ENCODE measurements at places on chromosomes 11 and 22.
A peak's percentile ranks its signal among the peaks of the same experiment; 100 is the strongest.

GRCh38 chr11:61281581-61282250, 13.4 kb downstream of the VWCE start:
- no peak for DNase-seq

GRCh38 chr11:58059007-58059350, 28.2 kb downstream of the OR6Q1 start:
- DNase-seq = no peak

GRCh38 chr11:13928566-13929251, 33.8 kb upstream of the SPON1 start:
- DNase-seq = peak; percentile 11

DNA sequence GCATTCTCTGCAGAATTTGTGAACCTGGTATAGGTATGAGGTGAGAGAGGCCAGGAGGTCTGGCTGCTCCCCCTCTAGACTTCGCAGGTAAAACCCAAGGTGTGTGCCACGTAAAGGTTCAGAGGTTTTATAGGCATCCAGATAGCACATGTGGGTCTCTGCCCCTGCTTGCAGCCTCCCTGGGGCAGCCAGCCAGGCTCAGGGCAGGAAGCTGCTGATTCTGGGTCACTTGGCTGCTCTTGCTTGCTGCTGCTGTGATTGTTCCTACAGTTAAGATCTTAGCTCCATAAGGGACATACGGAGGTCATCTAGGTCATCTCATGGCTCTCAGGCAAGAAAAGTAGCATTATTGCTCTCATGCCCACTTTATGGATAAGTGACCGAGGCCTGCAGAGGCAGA, 30.2 kb downstream of the ZBTB16 start:
- no peak for DNase-seq

GRCh38 chr11:125180413-125181305, 16.1 kb downstream of the PKNOX2 start:
- no peak for DNase-seq

- no peak for DNase-seq
Observed at GRCh38 chr11:24509114-24509513, 12.3 kb downstream of the LUZP2 start.

GRCh38 chr11:15313862-15314261, 199.1 kb downstream of the INSC start:
- no peak for DNase-seq

DNA sequence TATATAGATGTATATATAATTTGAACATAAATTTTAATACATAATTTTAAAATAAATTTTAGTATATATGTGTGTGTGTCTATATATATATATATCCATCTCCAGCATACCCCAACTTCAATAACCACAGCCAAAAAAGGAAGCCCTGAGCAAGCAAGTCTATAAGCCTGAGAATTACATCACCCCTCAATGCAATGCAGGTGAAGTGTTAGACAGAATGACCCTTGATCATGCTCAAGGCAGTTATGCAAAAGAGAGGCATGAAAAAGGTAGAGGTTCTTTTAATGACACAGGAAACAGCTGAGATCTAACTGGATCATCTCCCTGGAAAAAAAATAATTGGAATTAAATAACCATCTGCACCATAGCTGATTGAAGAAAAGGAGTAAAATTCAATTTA, 557.9 kb upstream of the ANO5 start:
- no peak for DNase-seq

DNA sequence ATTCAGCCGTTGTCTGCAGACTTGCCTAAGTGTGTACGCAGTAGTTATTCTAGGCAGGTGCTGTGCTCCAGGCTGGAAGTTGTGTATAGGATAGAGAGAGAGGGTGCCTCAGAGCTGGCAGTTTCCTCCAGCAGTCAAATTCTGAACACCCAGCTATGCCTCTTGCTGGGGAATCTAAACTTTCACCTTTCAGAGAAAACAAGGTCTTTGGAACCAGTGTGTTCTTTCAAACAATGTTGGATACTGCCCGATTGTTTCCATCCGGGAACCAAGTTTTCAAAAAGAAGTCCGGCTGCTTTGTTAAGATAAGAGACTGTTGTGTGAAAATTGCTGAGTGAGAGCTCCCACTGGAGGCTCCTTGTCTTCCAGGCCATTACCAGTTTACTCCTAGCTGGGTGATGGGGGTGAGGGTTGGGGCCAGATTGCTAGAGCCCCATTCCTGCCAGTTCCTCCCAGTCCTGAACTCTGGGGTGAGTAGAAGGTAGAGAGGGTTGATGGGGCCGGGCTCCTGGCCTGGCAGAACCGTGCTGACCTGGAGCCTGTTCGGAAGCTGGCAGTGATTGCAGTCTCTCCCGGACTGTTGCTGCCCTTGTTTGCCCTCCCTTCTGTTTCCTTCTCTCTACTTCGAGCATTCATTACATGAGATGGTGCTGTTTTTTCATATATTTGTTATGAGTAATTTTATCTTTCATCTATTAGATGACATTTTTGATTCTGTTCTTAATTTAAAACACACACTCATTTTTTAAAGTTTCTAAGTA, 150.2 kb downstream of the TEAD1 start:
- no peak for DNase-seq

DNA sequence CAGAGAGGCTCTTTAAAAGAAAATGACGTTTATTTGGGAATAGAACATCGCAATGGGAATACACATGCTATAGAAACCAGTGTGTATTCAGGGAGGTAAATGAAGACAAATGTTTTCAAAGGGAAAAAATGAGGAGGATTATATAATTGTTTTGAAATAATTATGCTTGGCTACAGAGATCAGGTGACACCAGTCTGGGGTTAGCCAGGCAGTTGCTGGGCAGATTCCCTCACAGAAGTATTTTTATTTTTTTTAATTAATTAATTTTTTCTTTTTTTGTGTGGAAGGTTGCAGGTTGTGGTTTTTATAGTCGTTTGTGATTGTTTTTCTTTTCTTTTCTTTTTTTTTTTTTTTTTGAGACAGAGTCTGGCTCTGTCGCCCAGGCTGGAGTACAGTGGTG, 5.6 kb upstream of the STARD10 start:
- DNase-seq = no peak

DNA sequence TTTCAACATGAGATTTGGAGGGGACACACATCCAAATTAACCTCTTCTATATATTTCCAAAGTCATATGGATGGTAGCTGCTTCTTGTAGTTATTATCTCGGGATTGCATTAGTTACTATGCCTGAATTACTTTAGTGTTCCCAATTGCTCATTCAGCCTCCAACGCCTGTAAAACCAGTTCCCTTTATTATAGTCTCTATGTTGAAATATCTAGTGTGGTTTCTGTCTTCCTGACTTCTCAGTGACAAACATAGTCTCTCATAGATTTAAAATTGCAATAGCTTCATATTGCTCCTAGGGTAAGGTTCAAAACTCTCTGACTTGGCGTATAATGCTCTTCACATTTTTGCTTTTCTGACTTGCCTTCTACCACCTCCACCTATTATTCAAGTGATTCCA, 366.4 kb downstream of the CASP12 start:
- no peak for DNase-seq

GRCh38 chr22:44192816-44193534, 12.2 kb downstream of the PARVG start:
- DNase-seq = no peak

DNA sequence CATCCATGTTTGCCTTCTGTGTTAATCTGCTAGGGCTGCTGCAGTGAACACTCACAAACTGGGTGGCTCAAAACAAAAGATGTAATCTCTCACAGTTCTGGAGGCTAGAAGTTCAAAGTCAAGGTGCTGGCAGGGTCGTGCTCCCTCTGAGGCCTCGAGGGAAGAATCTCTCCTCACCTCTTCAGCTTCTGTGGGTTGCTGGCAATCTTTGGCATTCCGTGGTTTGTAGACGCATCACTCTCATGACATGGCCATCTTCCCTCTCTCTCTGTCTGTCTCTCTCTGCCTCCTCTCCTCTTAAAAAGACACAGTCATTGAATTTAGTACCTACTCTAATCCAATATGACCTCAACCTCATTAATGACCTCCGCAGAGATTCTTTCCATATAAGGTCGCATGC, 78.8 kb downstream of the TSPAN18 start:
- DNase-seq = no peak

DNA sequence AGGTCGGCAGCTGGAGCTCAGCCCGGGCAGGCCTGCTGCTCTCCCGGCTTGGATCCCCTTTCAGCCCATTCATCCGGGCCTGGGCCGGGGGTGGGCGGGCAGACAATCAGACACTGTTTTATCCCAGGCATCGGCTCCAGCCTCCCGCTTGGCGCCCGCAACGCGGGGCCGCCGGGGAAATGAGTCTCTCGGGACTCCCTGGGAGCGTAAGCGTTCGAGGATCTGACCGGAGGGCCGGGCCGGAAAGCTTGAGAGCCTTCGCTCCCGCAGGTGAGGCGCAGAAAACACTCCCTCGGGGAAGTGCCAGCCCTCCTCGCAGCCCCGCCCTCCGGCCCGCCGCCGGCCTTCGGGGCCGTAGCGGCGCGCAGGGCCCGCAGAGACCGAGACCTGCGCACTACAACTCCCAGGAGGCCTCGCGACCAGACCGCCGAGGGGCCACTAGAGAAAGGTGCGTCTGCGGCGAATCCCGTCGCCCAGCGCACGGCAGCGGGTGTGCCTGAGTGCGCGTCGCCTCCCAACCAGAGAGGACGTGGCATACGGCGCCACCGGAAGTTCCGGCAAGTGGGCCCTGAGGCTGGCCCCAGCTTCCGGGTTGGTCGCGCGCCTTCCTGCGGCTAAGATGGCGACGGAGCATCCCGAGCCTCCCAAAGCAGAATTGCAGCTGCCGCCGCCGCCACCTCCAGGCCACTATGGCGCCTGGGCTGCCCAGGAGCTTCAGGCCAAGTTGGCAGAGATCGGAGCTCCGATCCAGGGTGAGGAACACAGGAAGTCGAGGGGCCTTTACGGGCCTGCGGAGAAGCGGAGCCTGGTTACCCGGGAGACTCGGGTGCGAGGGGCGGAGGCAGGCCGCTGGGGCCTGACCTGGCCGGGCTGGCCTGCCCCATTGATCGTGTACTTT, at the start of gene SF3B2:
Gene SF3B2, plus strand, starts transcription at position 599 of the 898 bp plus-strand sequence. Its CDS starts 21 bp downstream, at position 620.
- peak; percentile 97 for DNase-seq

DNA sequence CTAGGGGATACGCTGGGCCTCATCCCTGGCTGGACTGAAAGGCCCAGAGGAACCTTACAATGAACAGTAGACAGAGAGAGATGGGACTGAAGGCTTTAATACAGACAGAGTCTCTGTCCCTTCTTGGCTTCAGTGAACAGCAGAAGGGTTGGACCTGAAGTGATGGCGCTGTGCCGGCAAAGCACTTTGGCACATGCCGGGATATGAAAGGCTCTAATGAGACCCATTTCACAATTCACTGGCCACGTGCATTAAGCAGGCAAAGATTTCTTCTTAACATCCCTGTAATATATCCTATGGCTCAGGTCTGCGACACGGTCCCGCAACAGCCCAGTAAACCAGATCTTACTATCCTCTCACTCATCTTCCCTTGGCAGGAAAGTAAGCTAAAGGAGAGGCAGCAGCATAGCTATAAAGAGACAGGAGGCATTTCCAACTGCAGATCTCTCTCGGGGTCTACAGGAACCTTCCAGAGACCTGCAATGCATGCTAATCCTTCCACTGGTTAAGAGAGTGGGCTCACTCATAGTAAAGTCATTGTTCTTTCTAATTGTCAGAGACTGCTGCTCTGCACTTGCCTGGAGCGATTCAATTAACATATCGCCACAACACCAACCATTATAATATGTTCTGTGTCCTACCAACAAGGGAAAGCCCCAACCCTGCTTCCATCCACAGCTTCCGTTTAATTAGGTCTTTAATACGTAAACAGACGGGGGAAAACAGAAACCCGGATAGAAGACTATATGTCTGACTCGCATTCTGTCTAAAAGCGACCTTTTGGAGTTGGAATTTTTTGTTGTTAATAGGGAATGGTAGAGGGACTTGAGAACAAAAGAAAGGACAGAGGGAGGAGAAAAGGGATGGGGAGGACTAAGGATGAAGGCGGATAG, 1179.0 kb downstream of the LRRC4C start:
- DNase-seq = no peak

DNA sequence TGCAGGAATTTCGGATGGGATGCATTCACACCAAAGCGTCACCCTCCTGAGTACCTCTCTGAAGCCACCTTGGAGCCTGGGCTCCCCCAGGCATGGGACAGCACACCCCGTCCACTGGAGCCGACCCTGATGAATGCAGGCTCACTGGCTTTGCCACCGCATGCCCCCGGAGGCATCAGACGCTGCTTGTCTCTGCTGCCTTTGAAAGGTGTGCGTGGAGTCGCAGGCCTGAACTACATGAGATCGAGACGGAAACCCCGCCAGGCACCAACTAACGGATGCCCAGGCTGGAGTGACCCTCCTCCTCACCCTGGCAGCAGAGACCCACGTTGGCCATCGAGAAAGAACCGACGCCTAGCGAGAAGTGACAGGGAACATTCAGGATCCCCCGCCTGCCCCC, 22.5 kb downstream of the KRTAP5-5 start:
- DNase-seq = no peak

DNA sequence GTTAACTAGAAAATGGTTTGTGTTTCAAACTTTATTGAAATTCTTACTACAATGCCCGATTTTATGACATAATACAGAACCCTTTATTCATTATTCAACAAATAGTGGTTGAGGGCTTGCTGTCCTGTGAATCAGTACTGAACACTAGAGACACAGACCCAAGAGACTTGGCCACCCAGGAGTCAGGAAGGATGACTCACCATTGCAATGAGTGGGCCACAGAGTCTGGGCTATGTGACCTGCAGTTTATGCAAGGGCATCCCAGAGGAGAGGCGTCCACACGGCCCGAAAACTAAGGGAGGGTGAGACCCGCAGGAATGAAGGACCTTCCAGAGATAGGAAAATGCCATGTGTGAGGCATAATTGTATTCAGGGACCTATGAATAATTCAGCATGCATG, 143.8 kb upstream of the DDI1 start:
- no peak for DNase-seq

GRCh38 chr11:364991-365725, 4.1 kb upstream of the B4GALNT4 start:
- DNase-seq = no peak

DNA sequence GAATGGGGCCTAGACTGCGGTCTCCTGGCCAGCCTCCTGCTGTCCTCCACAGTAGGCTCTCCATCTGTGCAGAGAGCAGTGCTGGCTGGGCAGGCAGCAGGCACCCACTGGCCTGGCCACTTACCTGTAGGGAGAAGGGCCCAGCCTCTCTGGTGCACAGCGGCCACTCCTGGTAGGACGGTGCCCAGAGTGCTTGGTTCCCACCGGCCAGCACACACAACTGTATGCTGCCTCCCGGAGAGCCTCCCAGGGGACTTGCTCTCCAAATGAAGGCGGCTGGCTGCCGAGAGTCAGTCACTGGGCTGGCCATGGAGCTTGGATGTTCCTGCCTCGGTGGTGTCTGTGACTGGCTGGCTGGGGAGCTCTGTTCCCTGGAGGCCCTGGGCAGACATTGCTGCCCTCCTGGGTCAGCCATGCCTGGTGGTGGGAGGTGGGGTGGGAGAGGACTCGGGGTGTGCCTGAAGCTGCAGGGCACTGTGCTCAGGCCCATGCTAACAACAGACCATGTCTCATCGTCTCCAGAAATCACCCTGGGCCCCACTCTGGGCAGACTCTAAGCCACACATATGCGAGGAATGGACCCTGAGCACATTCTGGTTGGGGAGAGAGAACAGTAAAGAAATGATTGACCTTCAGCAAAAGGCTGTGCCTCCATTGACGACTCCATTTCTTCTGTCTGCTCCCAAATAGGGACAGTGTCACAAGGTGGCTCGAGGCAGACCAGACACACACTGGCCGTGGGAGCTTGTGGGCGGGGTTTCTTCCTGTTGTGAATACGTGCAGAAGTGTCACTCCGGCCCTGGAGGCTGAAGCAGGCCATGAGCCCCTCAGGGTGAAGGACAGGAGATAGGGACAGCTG, 350.8 kb downstream of the TBC1D22A start:
- DNase-seq = no peak

Measured in CD4-positive, alpha-beta T cell treated with Interleukin-6 at 100 ng/mL for 8 hours (primary cell).